ENCODE measurements at places on chromosomes 12 and 14. TPM values are rescaled to one million over a fixed set of nuclear protein-coding genes. Genes with fewer than 3 reads are reported as not detected.

IQSEC3 gene
- total RNA-seq: not detected

KLRG1 gene
- 1.9 TPM for total RNA-seq

ADCK1 gene
- 10.4 TPM for total RNA-seq

TBX3 gene
- total RNA-seq: not detected

ARMH4 gene
- total RNA-seq: not detected

OR4N5 gene
- total RNA-seq: not detected

WSCD2 gene
- 1.9 TPM for total RNA-seq

ERBB3 gene
- not detected for total RNA-seq

CDCA3 gene
- total RNA-seq: 1.6 TPM

IRAK4 gene
- total RNA-seq: 40.8 TPM

PRB2 gene
- not detected for total RNA-seq

DNA sequence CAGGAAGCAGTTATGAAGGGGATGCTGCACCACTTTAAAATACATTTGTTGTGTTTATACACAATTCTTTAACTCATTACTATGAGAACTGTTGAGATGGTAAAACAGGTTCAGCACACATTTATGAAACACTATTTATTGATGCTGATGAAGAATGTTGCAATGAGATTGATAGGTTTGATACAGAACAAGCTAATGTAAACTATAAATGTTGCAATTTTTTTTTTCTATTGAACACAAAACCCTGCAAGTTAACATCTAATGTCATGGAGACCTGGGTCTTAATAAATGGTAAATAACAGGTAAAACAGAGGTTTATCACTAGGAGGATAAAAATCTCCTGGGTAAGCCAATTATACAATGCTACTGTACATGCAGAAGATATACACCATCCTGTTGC is 857.6 kb downstream of the FSCB start:
- H3K27ac ChIP-seq: no peak overlapping the region
- H3K36me3 ChIP-seq: no peaks in the 10 kb centered on the region
- no peaks in the 10 kb centered on the region for H3K4me1 ChIP-seq
- no peak overlapping the region for H3K4me3 ChIP-seq

GRCh38 chr14:67940486-67941455 is 121.2 kb downstream of the RAD51B start:
- H3K4me1 ChIP-seq: peaks cover 8% of the 10 kb centered on the region
- DNase-seq: no peak
- no peaks in the 10 kb centered on the region for H3K36me3 ChIP-seq
- no peak overlapping the region for H3K4me3 ChIP-seq
- H3K27ac ChIP-seq: no peak overlapping the region

DNA sequence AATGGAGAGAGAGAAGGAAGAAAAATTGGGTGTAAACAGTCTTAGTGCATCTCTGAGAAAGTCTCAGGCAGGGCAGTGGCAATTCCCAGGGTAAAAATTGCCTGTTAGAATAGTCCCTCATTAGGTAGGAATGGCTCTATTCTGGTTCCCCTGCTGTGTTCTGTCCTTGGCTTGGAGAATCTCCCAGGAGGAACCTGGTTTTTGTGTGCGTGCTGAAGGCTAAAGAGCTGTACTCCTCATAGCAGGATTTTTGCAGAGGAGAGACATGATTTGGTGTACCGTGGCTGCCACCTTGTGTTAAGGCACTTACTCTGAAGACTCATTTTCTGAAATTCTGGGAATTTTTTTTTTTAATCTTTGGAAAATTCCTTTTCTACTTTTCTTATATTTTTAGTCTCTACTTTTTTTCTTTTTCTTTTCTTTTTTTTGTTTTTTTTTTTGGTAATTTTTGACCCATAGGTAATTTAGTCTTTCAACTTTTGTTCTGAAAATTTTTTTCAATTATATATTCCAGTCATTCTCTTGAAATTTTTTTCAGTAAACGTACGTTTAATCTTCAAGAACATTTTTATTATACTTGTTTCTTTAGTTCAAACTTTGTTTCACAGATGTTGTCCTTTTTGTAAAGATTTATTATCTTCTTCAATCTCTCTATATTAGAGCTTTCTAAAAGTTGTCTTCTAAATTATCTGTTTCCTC is 63.8 kb downstream of the FBXO33 start:
- peaks cover 62% of the 10 kb centered on the region for H3K36me3 ChIP-seq
- H3K4me3 ChIP-seq: no peak overlapping the region
- no peaks in the 10 kb centered on the region for H3K4me1 ChIP-seq
- H3K27me3 ChIP-seq: no peaks in the 10 kb centered on the region
- no peak overlapping the region for H3K27ac ChIP-seq

DNA sequence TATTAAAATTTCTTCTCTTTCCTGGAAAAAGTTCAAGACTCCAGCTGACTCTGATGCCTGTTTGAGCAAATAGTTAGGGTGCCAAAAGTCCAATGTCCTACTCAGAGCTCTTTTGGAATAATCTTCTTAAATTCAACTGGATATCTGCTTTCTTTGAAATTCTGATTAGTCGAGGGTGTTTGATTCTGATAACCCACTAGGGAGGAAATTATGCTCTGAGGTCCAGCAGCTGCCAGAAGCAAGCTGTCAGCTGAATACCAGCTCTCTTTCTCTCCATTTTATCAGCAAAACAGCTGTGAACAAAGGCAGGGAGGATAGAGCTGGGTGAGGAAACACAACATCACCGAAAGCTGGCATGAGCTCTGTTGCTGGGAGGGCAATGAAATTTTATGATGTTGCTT is 141.5 kb downstream of the CAND1 start:
- no peaks in the 10 kb centered on the region for H3K4me1 ChIP-seq
- H3K27ac ChIP-seq: no peak overlapping the region
- no peaks in the 10 kb centered on the region for H3K36me3 ChIP-seq
- peaks cover 11% of the 10 kb centered on the region for H3K27me3 ChIP-seq
- H3K4me3 ChIP-seq: no peak overlapping the region

DNA sequence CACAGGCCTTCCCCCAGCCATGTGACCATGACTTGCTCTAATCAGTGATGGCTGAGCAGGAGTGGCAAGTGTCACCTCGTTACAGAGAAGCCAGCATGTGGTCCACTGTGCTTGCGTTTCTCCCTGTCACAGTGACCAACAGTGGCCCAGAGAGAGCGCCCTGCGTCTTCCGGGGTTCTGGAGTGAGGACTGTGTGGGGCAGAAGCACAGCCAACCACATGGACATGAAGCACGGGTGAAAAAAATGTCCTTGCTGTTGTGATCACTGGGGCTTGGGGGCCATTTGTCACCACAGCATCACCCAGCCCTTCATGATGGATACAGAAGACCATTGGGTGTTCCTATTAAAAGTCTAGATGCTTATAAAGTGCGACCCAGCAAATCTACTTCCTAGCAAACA is 174.6 kb upstream of the C14orf180 start:
- H3K4me1 ChIP-seq: peaks cover 2% of the 10 kb centered on the region
- no peak overlapping the region for H3K4me3 ChIP-seq
- H3K27ac ChIP-seq: no peak overlapping the region
- peaks cover 18% of the 10 kb centered on the region for H3K27me3 ChIP-seq
- H3K36me3 ChIP-seq: no peaks in the 10 kb centered on the region

- peaks cover 58% of the 10 kb centered on the region for H3K27me3 ChIP-seq
- H3K4me3 ChIP-seq: no peak overlapping the region
- no peak for DNase-seq
Measured at GRCh38 chr14:28773176-28773575, 6.6 kb downstream of the FOXG1 start.

- no peaks in the 10 kb centered on the region for H3K36me3 ChIP-seq
- no peak overlapping the region for H3K27ac ChIP-seq
Measured at GRCh38 chr12:105748806-105749600, 389.8 kb downstream of the NUAK1 start.

- peaks cover 32% of the 10 kb centered on the region for H3K36me3 ChIP-seq
- peaks cover 33% of the 10 kb centered on the region for H3K4me1 ChIP-seq
- DNase-seq: no peak
- H3K27ac ChIP-seq: peak overlapping the region; percentile 93
- peak overlapping the region; percentile 98 for H3K4me3 ChIP-seq
Measured at GRCh38 chr12:56103066-56103711, 1.2 kb upstream of the PA2G4 start.

DNA sequence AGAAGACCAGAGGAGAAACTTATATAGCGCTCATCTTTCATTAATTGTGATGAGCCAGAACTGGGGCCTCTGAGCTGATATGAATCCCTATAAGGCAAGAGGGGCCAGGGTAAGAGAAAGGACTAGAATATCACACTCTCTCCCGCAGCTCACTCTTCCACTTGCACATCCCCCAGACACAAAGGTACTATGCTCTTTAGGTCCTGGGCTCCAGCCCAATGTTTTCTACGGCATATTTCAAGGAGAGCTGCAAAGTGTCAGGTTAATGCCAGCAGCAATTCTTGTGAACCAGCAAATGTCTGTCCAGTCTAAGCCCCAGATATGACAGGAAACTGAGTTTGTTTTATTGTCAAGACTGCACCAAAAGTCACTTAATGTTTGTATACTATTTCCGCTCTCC is 29.4 kb downstream of the PPP2R5E start:
- DNase-seq: no peak
- peaks cover 48% of the 10 kb centered on the region for H3K4me1 ChIP-seq
- no peak overlapping the region for H3K27ac ChIP-seq
- no peaks in the 10 kb centered on the region for H3K27me3 ChIP-seq

DNA sequence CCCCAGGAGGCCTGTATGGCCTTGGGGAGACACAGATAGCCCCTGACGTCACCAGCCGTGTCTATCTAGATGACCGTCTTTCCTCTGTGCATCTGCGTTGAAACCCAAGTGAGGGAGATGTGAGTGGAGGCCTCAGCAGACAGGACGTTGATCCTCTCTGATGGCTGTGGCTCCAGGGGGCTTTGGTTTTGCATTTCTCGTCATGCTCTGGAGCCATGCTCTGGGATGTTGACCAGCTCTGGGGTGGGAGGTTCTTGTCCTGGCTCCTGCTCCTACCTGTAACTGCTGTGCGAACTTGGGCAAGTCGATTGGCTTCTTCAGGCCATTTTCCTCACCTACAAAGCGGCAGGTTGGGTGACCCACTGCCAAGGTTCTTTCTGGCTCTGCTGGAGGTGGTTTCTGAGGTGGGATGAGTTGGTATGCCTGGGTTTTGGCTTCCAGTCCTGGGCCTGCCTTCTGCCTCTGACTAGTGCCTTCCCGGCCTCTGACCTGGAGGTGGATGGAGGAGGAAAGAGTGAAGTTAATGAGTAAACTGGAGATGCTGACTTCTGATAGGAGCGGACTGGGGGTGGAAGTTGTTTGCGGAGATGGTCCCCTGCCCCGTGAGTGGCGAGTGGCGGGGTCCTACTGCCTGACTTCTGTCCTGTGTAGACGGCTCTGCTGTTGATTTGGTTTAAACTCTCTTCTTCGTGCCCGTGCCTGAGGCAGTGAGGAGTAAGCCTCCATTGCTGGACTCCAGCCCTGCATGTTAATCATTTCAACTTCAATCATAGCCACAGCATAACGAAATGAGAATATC is 8.4 kb downstream of the TSPAN9 start:
- H3K4me3 ChIP-seq: no peak overlapping the region
- no peaks in the 10 kb centered on the region for H3K36me3 ChIP-seq
- peaks cover 2% of the 10 kb centered on the region for H3K27me3 ChIP-seq
- no peak overlapping the region for H3K27ac ChIP-seq
- H3K4me1 ChIP-seq: no peaks in the 10 kb centered on the region

- H3K4me1 ChIP-seq: no peaks in the 10 kb centered on the region
- DNase-seq: no peak
- no peak overlapping the region for H3K4me3 ChIP-seq
- H3K27ac ChIP-seq: no peak overlapping the region
- no peaks in the 10 kb centered on the region for H3K36me3 ChIP-seq
- H3K27me3 ChIP-seq: peaks cover 21% of the 10 kb centered on the region
Measured at GRCh38 chr14:94193776-94194175, 19.7 kb downstream of the PPP4R4 start.

GRCh38 chr12:71201136-71201679 is 43.4 kb upstream of the TSPAN8 start:
- no peaks in the 10 kb centered on the region for H3K27me3 ChIP-seq
- H3K4me1 ChIP-seq: no peaks in the 10 kb centered on the region
- no peak for DNase-seq
- no peak overlapping the region for H3K27ac ChIP-seq

- H3K4me3 ChIP-seq: no peak overlapping the region
- no peaks in the 10 kb centered on the region for H3K4me1 ChIP-seq
- H3K27me3 ChIP-seq: no peaks in the 10 kb centered on the region
- no peak overlapping the region for H3K27ac ChIP-seq
- H3K36me3 ChIP-seq: no peaks in the 10 kb centered on the region
Measured at GRCh38 chr14:98006008-98006407, 1208.8 kb downstream of the VRK1 start.

GRCh38 chr12:64560396-64561301 is 49.6 kb upstream of the RASSF3 start:
- no peak overlapping the region for H3K27ac ChIP-seq
- H3K36me3 ChIP-seq: no peaks in the 10 kb centered on the region
- no peak for DNase-seq
- H3K4me1 ChIP-seq: no peaks in the 10 kb centered on the region

- no peaks in the 10 kb centered on the region for H3K4me1 ChIP-seq
- no peak for DNase-seq
- H3K4me3 ChIP-seq: no peak overlapping the region
- H3K27ac ChIP-seq: no peak overlapping the region
- H3K36me3 ChIP-seq: no peaks in the 10 kb centered on the region
Measured at GRCh38 chr12:60535363-60535762, 939.5 kb downstream of the SLC16A7 start.

GRCh38 chr12:124347805-124348658 is 53.1 kb downstream of the RFLNA start:
- H3K27ac ChIP-seq: no peak overlapping the region
- H3K4me1 ChIP-seq: no peaks in the 10 kb centered on the region
- H3K27me3 ChIP-seq: no peaks in the 10 kb centered on the region
- H3K36me3 ChIP-seq: peaks cover 86% of the 10 kb centered on the region
- peak; percentile 25 for DNase-seq

DNA sequence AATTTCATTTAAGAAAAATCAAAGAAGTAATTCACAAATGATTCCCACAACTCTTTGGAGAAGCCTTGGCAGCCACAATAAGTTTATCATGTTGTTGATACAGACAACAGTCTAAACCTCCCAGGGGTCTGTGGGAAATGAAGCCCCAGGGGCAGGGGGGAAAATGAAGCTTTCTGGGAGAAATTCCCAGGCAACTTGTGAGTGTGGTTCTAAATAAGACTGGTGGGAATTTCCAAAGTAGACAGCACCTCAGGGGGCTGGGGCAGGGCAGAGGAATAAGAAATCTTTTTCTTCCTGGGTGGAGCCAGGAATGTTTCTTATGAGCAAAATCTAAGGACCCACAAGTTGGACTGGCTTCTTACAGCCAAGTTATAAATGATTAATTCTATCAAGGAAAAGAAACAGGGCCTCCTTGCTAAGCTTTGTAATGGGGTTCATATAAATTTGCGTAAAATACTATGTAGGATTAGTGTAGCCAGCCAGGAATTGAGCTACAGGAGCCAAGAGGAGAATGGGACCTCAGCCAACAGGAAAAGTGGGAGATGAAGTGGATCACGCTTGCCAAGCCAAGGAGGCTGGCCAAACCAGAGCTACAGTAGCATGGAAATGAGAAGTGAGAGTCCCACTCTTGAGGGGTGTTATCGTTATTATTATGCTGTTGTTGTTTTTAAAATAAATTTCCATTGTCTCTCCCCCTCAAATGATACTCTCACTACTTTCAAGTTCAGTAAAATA is 182.9 kb upstream of the FAR2 start:
- no peaks in the 10 kb centered on the region for H3K36me3 ChIP-seq
- no peak for DNase-seq
- no peaks in the 10 kb centered on the region for H3K27me3 ChIP-seq
- no peaks in the 10 kb centered on the region for H3K4me1 ChIP-seq
- H3K27ac ChIP-seq: no peak overlapping the region

GRCh38 chr12:118237052-118237665 is 101.2 kb downstream of the PEBP1 start:
- no peaks in the 10 kb centered on the region for H3K27me3 ChIP-seq
- H3K4me3 ChIP-seq: peak overlapping the region; percentile 77
- peaks cover 45% of the 10 kb centered on the region for H3K4me1 ChIP-seq
- peaks cover 37% of the 10 kb centered on the region for H3K36me3 ChIP-seq
- no peak for DNase-seq
